Lung microvascular endothelial cell (primary cell): ENCODE measurements at places on chromosomes 13 and 19.

DNA sequence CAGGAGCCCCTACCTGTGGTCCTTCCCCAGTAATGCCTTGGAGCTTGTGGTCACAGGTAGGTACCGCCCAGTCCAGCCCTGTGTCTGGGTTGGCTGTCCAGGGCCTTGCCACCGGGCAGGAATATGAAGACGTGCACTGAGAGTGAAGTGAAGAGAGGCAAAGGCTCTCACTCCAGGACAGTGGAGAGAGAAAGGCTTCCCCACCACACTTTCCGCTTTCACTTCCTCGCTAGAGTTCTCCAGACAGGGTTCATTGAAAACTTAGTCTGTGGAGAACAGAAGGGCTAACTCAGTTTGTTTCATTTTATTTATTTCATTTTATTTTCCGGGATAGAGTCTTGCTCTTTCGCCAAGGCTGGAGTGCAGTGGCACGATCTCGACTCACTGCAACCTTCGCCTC, 14.2 kb downstream of the FCAR start:
- no peak for DNase-seq

GRCh38 chr13:107734891-107735625, 480.3 kb downstream of the LIG4 start:
- no peak for DNase-seq

DNA sequence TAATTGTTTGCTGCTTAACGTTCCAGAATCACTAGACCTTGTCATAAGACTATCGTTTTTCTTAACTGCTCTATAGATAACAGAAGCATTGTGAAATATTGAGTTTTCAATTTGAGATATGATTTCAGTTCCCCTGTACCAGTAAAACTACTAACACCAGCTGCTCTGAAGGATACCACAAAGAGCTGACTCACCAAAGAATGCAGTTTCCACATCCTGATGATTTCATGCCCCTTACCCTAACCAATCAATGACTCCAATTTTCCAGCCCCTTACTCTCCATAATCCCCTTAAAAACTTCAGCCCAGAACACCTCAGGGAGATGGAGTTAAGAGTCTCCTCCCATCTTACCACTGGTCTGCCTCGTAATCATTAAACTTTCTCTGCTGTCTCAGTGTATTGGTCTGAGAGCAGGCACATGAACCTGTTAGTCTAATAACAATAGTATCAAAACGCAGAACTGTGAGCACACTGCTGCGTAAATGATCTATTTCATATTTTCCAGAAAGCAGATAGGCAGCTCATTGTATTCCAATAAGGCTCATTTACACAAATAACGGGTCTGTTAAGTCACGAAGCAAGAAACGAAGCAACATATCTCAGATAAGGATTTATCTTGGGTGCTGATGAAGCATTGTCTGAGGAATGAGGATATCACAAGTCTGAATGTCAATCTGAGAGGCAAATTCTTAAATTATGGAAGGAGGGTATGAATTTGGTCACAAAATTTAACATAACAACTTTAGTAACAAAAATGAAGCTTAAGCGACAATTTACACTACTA, 14.1 kb upstream of the CCNA1 start:
- DNase-seq = peak; percentile 78

DNA sequence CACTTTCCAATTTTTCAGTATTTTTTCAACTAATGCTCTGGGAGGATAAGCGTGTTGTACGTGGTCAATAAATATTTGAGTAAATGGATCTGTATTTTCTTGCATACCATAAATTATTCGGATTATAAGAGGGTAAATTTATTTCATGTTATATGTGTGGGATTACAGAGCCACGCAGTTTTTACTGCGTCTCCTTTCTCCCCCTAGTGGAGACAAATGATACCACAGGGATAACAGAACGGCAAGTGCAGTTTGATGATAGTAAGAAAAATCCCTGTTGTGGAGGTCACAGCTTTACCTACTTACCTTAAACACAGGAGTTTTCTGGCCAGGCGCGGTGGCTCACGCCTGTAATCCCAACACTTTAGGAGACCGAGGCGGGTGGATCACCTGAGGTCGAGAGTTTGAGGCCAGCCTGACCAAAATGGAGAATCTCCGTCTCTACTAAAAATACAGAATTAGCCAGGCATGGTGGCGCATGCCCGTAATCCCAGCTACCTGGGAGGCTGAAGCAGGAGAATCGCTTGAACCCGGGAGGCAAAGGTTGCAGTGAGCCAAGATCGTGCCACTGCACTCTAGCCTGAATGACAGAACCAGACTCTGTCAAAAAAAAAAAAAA, 16.8 kb downstream of the MBD3L2B start:
- DNase-seq = no peak

DNA sequence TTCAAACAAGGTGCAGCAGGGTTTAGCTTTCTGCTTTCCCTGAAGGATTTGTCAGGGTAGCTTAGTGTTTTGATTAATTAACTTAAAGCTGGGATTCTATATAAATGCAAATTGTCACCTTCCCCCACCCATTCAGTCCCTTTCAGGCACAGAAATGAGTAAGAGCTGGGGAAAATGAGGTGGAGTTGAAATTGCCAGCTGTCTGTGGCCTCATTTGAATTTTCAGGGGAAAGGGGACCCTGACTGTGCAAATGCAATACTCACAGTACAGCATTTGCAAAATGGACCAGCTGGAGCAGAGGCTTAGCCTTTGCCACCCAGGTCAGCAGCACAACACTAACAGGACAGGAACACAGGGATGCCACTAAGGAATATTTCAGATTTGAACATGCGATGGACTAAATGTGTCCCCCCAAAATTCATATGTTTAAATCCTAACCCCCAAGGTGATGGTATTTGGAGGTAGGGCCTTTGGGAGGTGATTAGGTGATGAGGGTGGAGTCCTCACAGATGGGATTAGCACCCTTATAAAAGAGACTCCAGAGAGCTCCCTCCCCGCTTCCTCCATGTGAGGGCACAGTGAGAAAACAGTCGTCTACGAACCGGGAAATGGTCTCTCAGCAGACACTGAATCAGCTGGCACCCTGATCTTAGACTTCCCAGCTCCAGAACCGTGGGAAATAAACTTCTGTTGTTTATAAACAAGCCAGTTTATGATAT, 59.5 kb upstream of the CYSLTR2 start:
- no peak for DNase-seq

DNA sequence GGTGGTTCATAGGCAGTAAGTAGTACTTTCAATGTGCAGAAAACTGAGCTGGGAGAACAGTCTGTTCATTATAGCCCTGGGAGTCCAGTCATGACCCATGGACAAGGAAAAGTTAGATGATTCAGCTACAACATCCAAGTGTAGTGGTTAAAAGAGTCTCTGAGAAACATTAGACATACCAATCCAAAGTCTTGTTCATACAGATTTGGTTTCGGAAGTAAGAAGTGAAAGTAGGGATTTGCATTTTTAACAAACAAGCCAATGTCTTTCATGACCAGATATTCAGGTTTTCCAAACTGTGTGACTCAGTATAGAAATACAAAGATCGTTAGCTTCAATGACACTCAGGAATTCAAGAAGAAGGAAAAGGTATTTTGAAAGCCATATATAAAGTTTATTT, 345.3 kb downstream of the SLITRK1 start:
- DNase-seq = no peak

DNA sequence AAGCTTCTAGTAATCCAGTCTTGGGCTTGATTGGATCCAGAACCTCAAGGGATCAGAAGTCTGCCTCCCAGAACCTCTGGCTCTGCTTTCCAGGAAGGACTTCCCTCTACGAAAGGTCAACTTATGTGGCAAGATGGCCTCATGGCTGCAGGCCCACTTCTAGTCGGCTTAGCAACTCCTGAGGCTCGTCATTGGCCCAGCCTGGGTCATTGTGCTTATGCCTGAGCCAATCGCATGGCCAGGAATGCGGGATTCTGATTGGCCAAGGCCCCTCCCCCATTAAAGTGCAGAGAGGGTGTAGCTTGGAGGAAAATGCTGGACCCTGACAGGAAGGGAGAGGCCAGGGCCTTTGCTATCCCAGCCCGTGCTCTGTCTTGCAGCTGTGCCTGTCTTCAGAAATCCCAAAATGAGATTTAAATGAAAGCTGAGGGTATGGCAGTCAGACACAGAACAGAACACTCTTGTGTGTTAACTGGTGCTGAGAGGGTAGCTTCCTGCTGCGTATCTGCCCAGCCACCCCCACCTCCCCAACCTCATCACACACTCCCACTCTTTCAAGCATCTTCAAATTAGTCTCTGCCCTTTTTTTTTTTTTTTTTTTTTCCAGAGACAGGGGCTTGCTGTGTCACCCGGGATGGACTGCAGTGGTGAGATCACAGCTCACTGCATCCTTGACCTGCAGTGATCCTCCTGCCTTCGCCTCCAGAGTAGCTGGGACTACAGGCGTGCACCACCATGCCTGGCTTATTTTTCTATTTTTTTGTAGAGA, 5.5 kb upstream of the CCNE1 start:
- DNase-seq = no peak

DNA sequence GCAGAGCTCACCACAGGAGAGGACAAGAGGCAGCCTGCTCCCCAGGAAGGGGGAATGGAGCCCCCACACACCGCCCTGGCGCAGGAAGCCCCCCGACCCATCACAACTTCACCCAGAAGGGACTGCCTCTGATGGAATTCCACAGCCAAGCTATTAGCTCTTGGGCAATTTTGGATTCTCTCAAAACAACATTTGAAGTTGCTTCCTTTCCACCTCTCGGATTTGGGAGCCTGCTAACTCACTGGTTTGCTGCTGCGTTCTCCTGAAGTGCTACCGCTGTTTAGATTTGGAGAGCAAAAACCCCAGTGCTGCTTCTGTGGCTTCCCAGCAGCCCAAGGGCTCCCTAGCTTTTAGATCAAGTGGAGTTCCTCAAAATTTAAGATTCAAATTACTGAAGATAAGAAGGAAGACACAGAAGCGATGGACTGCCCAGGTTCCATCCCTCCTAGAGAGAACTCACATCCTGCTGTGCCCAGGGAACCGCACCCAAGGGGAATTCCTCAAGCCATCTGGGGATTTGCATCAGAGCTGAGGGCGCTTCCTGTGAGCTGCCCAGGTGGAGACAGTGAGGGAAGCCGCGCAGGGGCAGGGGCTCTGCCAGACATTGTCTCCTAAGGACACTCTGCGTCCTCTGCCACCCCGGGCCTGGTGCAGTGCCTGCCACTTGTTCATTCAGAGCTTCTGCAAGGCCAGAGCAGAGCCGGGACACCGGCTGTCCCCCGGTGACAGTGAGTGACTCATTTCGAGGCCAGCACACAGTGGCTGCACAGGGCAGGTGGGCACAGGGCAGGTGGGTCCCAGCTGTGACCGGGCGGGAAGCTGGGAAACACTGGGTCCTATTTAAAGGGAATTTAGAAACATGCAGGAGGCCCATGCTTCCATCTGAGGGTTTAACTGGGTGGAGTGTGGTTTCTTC, 45.5 kb downstream of the COL4A1 start:
- DNase-seq = peak; percentile 48

GRCh38 chr19:53294786-53295441, 27.4 kb upstream of the VN1R4 start:
- DNase-seq = no peak

- peak; percentile 41 for DNase-seq
Measured at GRCh38 chr19:3132971-3133792, 2.7 kb upstream of the GNA15 start.

- no peak for DNase-seq
Measured at GRCh38 chr19:30204721-30205120, 167.5 kb upstream of the ZNF536 start.

- DNase-seq = no peak
Measured at GRCh38 chr13:75656425-75656989, 20.4 kb downstream of the LMO7 start.

GRCh38 chr19:8630796-8631424, 477 bp downstream of the NFILZ start:
- DNase-seq = no peak

DNA sequence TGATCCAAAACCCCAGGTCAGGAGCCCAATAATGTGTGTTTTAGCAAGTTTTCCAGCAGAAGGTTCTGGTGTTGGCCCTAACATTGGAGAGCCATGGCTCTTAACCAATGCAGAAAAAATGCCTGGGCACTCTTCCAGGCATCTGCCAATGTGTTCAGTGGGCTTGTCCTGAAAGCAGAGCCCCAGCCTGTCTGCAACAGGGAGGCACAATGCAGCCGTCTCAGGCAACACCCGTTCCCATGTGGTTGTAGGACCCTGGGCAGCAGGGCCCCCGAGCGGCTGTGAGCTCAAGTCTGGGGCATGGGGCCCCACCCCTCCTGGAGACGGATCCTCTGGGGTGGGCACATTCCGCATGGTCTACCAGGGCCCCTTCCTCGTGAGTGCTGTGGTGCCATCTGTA, 58.1 kb upstream of the SIAH3 start:
- no peak for DNase-seq
